ENCODE measurements at places on chromosomes 16 and 17. TPM values are rescaled to one million over a fixed set of nuclear protein-coding genes. Genes with fewer than 3 reads are reported as not detected.

- H3K4me1 ChIP-seq, result no peaks in the 10 kb centered on the region
- no peak overlapping the region for H3K27ac ChIP-seq
- no peak for DNase-seq
- no peak overlapping the region for H3K4me3 ChIP-seq
Measured at GRCh38 chr17:8664456-8665126, 34.1 kb upstream of the MYH10 start.

DNA sequence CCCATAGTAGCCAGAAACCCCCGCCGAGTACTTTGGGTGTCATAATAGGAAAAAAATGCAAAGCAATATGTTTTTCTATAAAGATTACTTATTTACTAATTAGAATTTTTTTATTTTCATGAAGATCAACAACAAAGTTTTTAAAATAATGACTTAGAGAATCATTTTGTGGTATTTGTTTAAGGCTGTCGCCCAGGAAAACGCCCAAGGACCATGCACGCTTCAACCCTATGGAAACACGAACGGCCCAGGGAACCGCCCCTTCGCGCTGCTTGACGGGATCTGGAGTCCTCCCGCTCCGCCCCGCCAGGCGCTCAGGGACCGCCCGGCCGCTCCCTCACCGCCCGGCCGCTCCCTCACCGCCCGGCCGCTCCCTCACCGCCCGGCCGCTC lies 408 bp upstream of the KPNA2 start:
- peak; percentile 91 for DNase-seq
- H3K36me3 ChIP-seq, result no peaks in the 10 kb centered on the region
- peak overlapping the region; percentile 13 for H3K4me3 ChIP-seq
- H3K27ac ChIP-seq, result no peak overlapping the region
- H3K27me3 ChIP-seq, result no peaks in the 10 kb centered on the region

ASPHD1 gene
- 5.1 TPM for total RNA-seq

DNA sequence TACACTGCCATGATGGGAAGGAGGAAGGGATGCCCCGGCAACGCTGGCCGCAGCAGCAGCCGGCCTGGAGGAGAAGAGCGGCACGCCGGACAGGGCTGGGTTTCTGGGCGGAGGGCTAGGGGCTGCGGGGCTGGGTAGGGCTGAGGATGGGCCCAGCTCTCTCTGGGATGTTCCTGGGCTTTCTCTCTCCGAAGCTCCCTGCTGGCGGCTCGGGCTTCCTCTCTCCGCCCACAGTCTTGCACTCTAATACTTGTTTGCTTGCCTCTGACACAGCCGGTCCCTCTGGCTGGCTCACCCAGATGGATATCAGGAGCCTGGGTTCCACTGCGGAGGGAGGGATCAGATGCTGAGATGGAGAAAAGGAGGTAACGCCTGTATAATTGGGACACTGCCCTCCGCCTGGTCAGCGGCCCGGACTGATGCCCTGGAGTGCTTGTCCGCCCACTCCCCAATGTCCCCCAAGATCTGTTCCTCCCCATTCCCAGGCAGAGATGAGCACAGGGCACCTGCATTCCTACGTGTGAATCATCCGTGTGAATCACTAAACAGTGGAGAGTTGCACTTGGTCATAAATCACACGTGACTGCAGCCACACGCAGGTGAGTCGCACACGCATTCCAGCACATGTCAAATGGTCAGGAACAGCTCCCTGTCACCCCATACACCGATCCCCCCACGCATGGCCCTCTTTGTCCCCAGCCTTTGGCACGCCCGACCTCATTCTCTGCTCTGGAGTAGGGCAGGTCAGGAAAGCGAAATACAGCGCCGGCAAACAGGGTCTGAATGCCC lies at the start of gene ALOXE3:
Gene ALOXE3 (minus strand): TSS at position 535 of the 789 bp plus-strand sequence. CDS start 524 bp downstream, at position 11.
- no peaks in the 10 kb centered on the region for H3K27me3 ChIP-seq
- peak within 1 kb of the TSS; percentile 44 for H3K4me3 ChIP-seq
- no peaks in the 10 kb centered on the region for H3K36me3 ChIP-seq
- peak within 1 kb of the TSS; percentile 82 for H3K27ac ChIP-seq
- DNase-seq, result peak; percentile 67
- H3K4me1 ChIP-seq, result peaks cover 5% of the 10 kb centered on the region
